ENCODE measurements at places on chromosomes 7 and 10.
A peak's percentile ranks its signal among the peaks of the same experiment; 100 is the strongest.

DNA sequence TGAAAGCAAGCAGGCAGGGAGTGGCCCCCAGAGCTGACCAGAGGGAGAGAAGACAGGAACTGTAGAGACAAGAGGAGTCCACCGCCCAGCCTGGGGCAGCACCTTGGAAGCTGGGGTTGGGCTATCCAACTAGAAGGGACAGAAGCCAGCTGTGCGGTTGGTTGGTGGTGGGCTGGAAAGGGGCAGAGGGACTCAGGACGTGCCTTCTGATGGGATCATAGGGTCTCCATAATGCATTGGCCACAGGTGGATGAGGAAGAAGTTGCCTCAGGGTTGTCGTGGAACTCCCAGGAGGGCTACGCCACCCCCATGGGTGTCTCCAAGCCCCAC, 114.0 kb upstream of the RET start:
- no peak for DNase-seq

DNA sequence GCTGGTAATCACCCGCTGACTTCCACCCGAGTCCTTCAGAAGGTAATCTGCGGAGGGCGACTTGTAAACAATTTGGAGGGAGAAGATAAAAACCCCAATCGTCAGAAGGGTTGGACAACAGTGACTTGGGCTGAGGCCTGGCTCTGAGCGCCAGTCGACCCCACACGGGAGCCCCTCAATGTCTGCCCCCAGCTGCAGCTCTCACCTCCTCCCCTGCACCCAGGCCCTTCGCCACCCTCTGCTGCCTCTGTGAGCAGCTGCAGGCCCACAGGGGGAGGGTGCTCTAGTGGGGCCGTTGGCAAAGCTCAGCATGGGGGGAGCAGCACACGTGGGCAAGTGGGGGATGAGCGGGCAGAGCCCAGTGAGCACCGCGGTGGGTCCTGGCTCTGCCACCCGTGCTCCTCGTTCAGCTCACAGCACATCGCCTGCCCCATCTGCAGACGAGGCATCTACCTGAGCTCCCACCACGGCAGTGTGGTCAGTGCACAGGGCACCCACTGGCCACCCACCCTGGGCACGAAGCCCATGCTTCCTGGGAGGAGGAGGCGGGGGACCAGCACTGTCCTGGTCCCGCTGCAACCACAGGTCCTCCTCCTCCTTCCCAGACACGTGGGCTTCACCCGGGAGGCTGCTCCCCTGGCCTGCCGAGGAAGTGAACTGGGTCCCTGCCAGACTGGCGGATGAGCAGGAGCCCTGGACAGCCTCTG, 280.5 kb downstream of the ELFN1 start:
- no peak for DNase-seq

GRCh38 chr10:4501306-4501705, 324.7 kb upstream of the AKR1E2 start:
- no peak for DNase-seq

- no peak for DNase-seq
Observed at GRCh38 chr7:41148521-41148951, 554.4 kb downstream of the INHBA start.

- no peak for DNase-seq
Observed at GRCh38 chr10:18094793-18095192, 45.4 kb upstream of the CACNB2 start.

GRCh38 chr10:50464004-50464409, 159.7 kb downstream of the SGMS1 start:
- DNase-seq, result no peak

DNA sequence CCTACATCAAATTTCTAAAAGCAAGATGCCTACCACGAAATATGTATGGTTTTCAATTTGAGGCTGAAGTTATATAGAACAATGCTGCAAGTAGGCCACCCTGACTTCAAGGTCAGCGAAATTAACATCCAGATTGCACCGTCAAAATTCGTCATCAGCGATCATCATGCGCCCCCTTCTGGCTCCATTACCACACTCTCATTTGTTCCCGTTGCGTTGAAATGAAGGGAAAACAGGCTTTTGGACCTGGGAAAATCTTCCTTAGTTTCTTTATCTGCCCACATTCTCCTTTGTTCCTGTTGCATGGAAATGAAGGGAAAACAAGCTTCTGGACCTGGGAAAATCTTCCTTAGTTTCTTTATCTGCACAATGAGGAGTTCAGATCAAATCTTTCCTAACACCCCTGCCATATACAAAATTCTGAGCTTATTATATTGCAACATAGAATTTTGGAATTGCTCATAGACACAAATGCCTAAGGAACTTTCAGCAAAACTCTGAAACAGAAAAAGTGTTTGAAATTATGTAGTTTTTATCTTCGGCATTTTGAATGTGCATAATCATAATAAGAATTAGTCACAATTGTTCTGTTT, 98.2 kb upstream of the PRKCQ start:
- peak; percentile 65 for DNase-seq

DNA sequence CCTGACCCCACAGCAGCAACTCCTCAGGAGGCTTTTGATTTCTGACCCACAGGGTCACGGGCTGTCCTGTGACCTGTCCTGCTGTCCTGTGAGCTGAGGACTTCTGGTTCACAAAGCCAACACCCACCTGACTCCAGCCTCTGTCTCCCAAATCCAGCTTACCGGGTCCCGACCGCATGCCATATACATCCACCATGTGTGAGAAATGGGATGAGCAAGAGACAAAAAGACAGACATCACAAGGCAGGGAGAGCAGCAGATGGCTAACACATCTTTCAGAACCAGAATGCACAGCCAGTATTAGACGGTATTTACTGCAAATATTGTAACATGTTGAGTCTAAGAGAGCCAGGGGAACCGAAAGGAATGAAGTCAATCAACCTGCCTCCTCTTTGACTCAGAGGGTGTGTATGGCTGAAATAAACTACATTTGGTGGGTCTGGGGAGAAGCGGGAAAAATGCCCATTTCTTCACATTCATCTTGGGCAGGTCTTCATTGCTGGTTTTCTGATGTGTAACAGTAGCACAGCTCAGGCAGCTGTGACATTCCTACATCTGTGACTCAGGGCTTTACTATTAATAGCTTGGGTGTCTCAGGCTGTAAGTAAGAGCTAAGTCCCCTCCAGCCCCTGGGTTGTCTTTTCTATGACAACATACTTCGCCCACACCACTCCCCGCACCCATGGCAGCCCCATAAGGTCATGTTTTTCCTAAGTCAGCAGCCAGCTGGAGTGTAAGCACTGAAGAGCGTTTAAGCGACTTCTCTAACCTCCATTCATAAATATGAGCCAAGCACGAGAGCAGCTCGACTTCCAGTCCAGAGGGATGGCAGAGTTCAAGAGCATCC, 25.0 kb downstream of the ABLIM1 start:
- no peak for DNase-seq

- DNase-seq, result no peak
Observed at GRCh38 chr7:30116771-30117170, 18.0 kb upstream of the MTURN start.

- DNase-seq, result no peak
Observed at GRCh38 chr10:96524741-96525140, 11.0 kb upstream of the TLL2 start.

DNA sequence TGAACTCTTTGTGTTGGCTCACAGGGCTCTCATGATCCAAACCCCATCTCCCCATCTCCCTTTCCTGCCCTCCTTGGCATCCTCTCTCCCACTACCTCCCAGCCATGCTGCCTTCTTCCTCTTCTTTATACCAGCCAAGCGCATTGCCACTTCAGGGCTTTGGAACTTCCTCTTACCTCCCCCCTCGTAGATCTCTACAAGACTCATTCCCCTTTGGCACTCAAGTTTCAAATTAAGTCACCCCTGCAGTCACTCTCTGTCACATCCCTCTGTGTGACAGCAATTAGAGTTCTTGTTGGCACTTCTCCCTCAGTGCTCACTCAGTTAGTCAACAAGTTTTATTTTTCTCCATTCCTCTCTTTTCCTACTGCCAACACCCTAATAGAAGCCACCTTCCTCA, 20.8 kb upstream of the NRP1 start:
- no peak for DNase-seq

GRCh38 chr7:2452074-2452507, 24.1 kb downstream of the GRIFIN start:
- DNase-seq, result no peak

DNA sequence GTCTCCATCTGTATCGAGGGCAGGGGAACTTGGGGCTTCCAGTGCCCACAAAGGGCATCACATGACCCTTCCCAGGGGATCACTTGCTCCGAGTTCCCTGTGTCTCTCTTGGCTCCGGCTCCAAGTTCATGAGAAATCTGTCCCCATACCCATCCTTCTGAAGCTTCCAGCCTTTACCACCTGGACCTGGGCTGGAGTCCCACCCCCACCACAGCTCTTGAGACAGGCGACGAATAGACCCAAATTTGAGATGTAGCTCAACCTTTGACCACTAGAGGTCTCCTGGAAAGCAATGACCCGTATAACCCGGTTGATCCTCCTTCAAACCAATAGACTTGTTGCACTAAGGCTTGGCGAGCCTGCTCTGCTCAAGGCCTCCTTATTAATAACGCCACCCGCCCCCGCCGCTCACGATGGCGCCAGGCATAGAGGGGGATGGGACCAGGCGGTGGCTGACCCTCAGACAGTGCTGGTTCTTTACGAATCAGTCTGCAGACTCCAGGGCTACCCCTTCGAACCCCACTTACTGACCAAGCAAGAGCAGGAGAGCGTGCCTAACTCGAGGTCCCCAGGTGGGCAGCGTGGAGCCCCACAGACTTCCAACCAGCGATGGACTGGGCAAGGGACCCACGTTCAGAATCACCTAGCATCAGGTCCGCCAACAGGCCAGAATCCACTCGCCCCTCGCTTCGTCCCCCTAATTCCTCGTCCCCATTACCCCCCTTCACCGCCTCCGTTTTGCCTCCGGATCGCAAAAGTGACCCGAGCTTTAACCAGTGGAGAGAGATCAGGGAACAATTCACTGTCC, 4.4 kb upstream of the ARID5B start:
- DNase-seq, result peak; percentile 16

GRCh38 chr7:155477476-155477875, 19.5 kb downstream of the EN2 start:
- no peak for DNase-seq

DNA sequence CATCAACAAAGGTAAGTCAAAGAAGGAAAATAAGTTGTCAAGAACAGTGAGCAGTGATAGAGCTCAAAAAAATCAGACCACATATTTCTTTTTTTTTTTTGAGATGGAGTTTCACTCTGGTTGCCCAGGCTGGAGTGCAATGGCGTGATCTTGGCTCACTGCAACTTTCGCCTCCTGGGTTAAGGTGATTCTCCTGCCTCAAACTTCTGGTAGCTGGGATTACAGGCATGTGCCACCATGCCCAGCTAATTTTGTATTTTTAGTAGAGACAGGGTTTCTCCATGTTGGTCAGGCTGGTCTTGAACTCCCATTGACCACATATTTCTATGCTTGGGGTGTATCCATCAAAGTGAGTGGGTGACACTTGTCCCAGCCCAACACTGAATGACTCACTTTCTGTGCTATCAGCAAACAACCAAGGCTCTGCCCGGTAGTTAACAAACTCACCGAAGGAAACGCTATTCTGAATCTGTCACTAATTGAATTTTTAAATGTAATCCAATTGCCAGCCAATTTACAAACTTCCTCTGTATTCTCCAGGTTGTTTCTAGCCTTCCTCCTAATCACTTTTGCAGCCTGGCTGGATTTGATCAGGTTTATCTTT, 19.6 kb upstream of the SMNDC1 start:
- DNase-seq, result no peak

- no peak for DNase-seq
Observed at GRCh38 chr7:55873765-55874164, 11.2 kb upstream of the SEPTIN14 start.

GRCh38 chr7:137981175-137981574, 20.7 kb downstream of the CREB3L2 start:
- no peak for DNase-seq

DNA sequence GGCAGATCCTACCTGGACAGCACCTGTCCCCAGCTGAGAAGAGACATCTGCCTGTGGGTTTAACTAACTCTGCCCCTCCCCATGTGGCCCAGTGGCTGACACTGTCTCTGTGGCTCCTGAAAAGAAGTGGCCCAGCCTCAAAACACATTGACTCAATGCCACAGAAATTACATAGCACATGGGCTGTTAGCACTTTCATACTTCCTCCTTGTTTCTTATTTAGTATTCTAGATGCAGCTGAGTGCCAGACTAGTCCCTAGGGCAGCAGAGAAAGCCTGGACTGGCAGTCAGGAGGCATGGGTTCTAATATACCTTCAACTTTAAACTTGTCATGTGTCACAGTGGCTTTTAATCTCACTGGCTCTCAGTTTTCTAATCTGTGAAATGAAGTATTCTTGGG, 171.0 kb downstream of the TRIL start:
- DNase-seq, result no peak

DNA sequence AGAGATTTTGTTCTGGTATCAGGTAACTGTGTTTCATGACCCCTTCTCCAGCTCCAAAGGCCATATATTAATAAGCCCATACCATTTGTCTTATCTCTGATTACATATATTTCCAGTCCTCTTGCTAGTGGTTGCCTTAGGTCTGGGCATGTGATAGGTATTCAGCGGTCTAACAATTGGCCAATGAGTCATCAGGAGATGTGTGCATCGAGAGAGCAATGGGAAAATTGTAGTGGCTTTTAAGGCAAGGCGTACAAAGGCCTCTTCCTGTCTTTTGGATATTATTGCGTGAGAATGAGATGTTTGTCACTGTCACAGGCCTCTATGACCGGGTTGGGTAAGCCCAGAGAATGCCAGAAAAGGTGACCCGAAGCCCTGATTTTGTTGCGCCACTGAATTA, 38.6 kb upstream of the SFRP5 start:
- no peak for DNase-seq
